Neural progenitor cell (in vitro differentiated cells): ENCODE measurements at places on chromosomes 13 and 19.
A peak's percentile ranks its signal among the peaks of the same experiment; 100 is the strongest.

DNA sequence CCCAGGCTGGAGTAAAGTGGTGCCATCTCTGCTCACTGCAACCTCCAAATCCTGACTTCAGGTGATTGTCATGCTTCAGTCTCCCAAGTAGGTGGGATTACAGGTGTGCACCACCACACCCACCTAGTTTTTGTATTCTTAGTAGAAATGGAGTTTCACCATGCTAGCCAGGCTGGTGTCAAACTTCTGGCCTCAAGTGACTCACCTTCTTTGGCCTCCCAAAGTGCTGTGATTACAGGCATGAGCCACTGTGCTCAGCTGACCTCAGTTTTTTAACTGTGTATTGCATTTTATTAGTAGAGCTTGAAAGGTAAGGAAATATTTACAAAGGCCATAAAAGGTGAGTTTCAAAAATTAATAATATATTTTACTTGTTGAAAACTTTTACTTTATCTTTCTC lies 2.3 kb downstream of the ZNF726 start:
- no peak for DNase-seq

- DNase-seq: no peak
These were observed 115.2 kb downstream of the OLFM4 start for GRCh38 chr13:53143757-53144339.

GRCh38 chr19:29560313-29561075 lies 34.7 kb downstream of the VSTM2B start:
- DNase-seq: no peak

- DNase-seq: peak; percentile 9
These were observed 65.3 kb upstream of the ZNF681 start for GRCh38 chr19:23823952-23824389.

GRCh38 chr13:48222358-48223301 lies 10.4 kb upstream of the ITM2B start:
- DNase-seq: no peak

- DNase-seq: no peak
These were observed 324.0 kb downstream of the SHISA2 start for GRCh38 chr13:25727810-25728209.

DNA sequence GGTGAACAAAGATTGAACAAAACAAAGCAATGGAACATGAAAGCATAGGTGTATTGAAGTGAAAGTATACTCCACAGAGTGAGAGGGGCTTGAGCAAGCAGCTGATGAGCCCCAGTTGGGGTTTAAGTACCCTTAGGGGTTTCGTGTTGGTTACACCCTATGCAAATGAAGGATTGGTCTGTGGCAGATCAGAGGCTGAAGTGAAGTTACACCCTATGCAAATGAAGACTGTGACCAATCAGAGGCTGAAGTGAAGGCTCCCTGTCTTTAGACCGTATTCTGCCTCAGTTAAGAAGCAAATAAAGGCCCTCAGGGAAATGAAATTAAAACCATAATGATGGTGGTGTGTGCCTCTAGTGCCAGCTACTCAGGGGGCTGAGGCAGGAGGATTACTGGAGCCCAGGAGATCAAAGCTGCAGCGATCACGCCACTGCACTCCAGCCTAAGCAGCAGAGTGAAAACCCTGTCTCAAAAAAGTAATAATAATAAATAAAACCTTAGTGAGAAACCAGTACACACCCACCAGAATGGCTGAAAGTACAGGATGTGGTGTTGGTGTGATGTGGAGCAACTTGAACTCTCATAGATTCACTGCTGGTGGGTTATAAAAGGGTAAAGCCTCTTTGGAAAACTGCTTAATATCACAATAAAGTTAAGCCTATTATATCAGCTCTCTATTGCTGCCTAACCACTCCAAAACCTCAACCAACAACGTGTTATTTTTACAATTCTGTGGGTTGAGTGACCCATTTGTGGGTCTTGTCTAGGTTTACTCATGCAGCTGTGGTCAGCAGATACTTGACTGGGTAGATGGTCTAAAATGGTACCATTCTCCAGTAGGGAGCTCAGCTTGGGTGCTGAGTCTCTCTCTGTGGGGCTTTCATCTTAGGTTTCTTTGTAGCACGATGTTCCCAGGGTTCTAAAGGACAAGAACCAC lies 12.8 kb upstream of the UPF3A start:
- no peak for DNase-seq

DNA sequence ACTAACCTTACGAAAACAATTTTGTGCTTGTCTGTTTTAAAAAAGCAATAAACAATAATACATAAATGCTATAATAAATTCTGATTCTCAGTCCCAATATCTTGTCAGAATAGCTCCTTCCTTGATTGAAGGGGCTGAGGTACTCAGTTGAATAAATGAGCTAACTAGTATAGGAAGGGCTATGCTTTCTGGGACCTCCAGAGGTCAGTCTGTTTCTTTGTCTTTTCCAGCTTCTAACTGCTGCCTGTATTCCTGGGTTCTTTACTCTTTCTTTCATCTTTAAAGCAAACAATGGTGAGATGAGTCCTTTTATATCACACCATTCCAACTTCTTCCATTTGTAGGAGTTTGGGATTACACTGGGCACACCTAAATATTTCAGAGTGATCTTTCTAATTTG lies 1297.0 kb upstream of the ATXN8OS start:
- peak; percentile 57 for DNase-seq

- DNase-seq: peak; percentile 18
These were observed 766.2 kb downstream of the PCDH17 start for GRCh38 chr13:58397596-58398387.

DNA sequence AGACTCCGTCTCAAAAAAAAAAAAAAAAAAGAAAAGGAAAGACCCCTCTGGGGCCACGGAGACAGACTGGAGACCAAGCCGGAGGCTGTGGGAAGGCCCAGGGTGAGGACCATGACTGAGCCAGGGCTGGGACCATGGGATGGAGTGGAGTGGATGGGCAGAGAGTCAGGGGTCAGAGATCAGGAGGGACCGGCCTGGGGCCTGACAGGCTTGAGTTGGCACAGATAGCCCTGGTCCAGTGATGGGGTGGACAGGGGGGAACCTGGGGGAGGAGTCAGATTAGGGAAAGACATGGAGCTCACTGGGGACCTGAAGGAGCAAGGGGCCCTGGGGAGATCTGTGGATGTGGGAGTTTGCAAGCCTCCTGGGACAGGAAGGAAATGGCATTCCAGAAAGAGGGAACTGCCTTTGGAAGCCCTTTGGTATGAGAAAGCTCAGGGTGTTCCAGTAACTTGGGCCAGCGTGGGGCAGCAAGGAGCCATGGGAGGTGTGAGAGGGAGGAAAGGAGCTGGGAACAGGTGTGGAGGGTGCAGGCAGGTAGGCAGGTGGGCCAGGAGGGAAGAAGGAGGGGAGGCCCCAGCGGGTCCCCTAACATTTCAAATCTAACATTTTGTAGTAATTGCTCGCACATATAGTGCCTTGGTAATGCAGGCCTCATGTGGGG lies 6.3 kb upstream of the RPL13A start:
- DNase-seq: no peak

GRCh38 chr19:5156231-5156986 lies 184.2 kb downstream of the PTPRS start:
- no peak for DNase-seq

- DNase-seq: no peak
These were observed 34.5 kb upstream of the CEACAM8 start for GRCh38 chr19:42629191-42629590.

- peak; percentile 54 for DNase-seq
These were observed 13.7 kb upstream of the CREB3L3 start for GRCh38 chr19:4139614-4140236.

- DNase-seq: no peak
These were observed 25.5 kb upstream of the SLC1A5 start for GRCh38 chr19:46813839-46814358.

DNA sequence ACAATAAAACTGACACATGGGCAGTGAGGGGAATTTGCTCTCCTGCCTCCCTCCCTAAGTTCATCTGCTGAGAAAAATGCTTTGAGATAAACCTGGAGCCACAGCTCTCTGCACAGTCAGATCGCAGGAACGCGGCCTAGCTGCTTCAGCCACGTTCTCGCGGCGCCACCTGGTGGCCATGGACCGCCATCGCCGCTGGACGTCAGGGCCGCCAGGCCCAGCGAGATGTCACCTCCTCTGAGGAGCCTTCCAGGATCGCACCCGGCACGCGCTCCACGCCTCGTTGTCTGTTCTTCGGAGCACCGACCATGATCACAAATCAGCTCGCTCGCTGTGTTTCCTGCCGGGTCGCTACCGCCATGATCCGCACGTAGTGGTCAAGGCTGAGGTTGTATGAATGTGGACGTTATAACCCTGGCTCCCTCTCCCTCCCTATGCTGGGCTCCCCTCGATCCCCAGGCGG lies 20.6 kb upstream of the USP29 start:
- peak; percentile 55 for DNase-seq

DNA sequence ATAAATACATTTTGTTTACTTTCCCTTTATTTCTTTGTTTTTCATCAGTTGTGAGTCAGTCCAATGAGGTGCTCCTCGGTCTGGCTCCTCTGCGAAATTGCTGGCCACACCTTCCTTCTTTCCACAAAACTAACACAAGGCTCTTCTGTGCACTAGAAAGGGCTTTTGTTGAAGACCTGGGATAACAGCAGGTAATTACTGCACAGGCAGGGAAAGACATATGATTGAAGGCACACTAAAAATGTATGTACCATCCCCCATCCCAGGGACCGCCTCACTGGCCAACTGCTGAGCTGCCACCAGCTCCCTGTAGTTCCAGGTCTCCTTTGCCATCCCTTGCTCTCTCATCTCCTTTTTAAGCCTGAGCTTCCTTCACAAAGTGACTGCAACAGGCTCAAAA lies 180.5 kb downstream of the EFNB2 start:
- DNase-seq: no peak

DNA sequence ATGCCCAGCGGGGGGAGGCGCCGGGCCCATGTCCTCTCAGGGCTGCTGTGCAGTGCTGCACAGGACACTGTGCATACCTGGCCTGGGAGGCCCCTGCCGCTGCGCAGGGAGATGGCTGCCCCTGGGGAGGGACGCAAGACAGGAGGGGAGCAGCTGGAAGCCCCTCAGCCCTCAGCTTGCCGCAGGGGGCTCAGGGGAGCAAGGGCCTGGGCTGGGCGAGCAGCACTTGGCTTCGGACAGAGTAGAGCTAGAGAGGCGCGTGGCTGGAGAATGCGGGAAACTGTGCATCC lies 10.9 kb downstream of the CHERP start:
- no peak for DNase-seq

- DNase-seq: no peak
These were observed 9.0 kb upstream of the KCNN1 start for GRCh38 chr19:17957885-17958284.

GRCh38 chr13:113730258-113730691 lies 28.8 kb upstream of the TMEM255B start:
- no peak for DNase-seq

- DNase-seq: no peak
These were observed 2426.5 kb upstream of the PCDH20 start for GRCh38 chr13:63842102-63842501.

- no peak for DNase-seq
These were observed 19.0 kb upstream of the ACOD1 start for GRCh38 chr13:76929320-76929719.

DNA sequence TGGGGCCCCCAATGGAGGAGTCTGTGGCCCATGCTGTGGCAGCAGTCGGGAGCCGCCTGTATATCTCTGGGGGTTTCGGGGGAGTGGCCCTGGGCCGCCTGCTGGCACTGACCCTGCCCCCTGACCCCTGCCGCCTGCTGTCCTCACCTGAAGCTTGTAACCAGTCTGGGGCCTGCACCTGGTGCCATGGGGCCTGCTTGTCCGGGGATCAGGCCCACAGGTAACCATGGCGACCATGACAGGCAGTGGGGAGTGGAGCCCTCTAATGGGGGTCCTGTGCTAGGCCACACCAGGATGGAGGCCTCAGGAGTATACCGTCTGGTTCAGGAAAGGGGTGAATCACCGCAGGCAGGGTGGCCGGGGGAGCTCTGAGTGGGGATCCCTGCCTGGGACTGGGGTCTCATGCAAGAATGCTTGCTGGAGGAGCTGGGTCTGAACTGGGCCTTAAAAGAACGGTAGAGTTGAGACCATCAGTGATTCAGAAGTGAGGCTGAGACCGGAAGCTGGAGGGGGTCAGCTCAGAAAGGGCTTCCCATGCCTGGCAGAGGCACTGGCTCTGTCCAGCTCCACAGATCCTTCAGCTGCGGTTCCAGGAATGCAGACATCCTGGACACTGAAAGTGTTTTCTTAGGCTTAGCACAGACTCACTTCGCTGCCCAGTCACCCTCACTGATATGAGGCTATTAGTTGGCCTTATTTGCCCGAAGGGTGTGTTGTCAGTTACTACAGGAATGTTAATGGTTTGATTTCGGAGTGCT lies 29.1 kb downstream of the CNFN start:
- peak; percentile 80 for DNase-seq

GRCh38 chr13:86633346-86633745 lies 834.1 kb upstream of the SLITRK6 start:
- DNase-seq: no peak

DNA sequence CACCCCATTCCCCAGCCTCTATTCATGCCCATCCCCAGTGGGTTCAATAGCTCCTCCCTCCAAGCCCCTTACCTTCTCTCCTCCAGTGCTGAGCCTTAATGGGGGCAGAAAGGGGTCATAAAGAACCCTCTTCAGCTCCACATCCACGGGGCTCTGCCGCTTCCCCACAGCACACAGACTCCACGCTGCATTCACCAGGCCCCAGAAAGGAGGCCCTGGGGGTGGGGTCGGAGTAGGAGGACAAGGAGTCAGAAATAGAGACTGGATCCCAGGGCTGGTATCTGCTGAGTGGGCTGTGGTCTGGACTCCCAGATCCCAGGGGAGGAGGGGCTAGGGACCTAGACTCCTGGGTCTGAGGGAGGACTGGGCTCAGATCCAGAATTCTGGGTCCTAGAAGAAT lies 1.6 kb downstream of the CA11 start:
- DNase-seq: no peak

DNA sequence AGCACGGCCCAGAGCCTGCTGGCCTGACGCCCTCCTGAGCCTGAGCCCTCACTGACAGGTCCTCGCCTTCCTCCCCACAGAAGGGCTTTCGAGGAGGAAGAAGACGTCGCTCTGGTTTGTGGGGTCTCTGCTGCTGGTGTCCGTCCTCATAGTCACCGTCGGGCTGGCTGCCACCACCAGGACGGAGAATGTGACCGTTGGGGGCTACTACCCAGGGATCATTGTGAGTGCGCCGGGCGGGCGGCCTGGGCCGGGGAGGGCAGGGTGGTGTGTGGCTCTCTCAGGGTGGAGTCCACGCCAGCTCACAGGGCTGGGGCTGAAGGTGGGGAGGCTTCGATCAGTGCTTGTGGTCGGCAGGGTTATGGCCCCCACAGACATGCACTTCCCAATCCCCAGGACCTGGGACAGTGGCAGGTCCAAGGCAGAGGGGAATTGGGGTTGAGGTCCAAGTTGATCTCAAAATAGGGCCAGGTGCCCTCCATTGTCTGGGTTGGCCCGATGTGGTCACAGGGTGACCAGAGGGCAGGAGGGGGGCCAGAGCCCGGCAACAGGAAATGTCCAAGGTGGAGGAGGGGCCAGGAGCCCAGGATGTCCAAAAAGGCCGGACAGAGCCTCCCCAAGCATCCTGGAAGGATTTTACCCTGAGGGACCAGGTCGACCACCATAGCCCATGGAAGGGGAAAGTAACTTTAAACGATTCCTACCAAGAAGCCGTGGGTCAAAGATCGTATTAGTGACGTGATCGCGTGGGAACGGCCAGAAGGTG lies 7.2 kb downstream of the TMEM255B start:
- no peak for DNase-seq
